ACHN (cell line): ENCODE measurements at places on chromosomes 1 and 21.

DNA sequence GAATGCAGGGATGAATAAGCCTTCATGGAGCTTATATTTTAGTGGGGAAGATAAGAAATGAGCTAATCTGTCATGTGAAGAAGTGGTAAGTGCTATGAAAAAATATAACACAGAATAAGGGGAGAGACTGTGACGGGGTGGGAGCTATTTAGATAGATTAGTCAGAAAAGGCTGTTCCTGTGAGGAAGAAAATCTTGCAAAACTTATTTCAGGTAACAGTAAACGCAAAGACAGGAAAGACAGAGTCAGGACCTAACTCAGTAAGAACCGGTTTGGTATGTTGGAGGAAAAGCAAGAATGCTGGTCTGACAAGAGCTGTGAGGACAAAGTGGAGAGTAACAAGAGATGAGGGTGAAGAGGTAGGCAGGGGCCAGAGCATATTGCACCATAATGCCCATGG is 22.0 kb downstream of the GNAI3 start:
- DNase-seq: no peak

- DNase-seq: no peak
Observed at GRCh38 chr1:37914719-37915475, 32.0 kb downstream of the INPP5B start.

- DNase-seq: no peak
Observed at GRCh38 chr1:216346526-216346925, 76.7 kb downstream of the USH2A start.

DNA sequence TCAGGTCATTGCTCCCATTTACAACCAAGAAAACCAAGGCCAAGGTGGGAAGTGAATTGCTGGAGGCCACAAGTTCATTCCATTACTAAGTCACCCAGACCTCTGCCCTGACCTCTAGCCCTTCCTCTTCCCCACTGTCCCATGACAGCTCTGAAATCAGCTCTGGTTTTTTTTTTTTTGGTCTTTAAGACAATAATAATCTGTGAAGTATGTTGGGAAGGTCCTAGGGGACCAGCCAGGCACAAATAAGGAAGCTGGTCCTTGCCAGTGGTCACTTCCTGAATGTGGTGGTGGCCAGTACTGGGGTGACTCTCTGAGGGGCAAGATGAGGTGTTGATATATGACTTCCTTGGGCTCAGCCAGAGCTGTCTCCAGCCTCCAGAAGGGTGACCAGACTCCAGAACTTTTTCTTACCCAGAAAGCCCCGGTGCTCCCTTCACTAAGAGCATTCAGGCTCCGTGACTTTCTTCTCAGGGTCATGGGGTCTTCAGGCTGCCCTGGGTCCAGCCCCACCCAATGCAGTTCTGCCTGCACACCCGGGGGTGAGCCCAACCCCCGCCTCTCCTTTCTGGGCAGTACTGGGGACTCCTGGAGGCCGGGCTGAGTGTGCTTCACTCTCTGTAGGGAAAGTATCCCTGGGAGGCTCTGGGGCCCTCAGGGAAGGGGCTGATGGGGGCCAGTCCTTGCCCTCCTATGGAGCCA is 159.6 kb downstream of the PTPRU start:
- no peak for DNase-seq

DNA sequence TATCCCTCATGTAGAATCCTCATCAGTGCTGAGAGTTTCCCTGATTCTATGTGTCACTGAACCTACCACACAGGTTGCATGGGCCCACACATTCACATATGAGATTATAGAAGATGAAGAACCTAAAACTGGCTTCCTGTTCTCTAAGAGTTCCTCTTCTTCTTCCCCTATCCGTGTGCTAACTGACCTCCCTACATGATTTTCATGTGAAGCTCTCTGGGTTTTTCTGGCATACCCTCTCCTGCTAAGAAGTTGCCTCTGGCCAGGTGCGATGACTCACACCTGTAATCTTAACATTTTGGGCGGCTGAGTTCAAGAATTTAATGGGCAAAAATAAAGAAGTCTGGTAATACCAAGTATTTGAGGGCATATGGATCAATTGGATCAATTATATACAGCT is 5.5 kb upstream of the CD244 start:
- DNase-seq: no peak

DNA sequence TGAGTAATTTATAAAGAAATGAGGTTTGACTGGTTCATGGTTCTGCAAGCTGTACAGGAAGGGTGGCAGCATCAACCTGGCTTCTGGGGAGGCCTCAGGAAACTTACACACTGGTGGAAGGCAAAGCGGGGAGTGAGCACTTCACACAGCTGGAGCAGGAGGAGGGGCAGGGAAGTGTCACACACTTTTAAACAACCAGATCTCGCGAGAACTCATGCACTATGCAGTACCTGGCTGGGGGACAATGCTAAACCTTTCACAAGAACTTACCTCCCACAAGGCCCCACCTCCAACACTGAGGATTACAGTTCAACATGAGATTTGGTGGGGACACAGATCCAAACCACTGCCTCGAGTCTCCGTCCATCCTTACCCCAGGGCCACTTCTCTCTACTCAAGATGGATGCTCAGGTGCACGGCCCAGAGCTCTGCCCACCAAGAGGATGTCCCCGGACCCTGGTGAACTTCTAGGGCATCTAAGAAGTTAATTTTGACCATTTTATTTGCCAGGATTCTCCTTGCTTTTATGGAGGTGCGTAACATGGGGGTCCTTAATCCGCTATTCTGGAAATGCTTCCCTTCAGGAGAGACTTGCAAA is 22.7 kb upstream of the ACTRT2 start:
- no peak for DNase-seq

- DNase-seq: no peak
Observed at GRCh38 chr1:173581383-173582079, 21.3 kb downstream of the SLC9C2 start.

DNA sequence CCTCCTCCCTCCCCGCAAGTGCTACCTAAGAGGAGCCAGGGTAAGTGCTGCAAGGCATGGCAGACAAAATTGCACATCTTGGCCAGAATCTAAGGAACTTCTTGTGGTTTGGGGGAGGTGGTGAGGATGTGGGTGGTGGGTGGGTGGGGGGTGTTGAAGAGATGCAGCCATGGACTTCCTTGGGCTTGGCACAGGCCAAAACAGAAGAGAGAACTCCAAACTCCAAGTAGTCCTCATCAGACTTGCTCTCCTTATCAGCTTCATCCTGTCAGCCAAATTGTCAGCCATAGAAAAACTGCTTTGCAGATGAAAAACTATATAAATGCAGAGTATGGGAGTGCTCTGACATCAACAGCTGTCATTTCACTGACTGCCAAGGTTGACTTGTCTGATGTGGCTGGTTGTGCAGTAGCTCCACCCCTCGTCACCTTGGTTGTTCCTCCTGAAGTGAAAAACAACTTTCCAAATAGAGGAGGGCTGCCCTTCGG is 7.1 kb downstream of the AMIGO1 start:
- DNase-seq: no peak

DNA sequence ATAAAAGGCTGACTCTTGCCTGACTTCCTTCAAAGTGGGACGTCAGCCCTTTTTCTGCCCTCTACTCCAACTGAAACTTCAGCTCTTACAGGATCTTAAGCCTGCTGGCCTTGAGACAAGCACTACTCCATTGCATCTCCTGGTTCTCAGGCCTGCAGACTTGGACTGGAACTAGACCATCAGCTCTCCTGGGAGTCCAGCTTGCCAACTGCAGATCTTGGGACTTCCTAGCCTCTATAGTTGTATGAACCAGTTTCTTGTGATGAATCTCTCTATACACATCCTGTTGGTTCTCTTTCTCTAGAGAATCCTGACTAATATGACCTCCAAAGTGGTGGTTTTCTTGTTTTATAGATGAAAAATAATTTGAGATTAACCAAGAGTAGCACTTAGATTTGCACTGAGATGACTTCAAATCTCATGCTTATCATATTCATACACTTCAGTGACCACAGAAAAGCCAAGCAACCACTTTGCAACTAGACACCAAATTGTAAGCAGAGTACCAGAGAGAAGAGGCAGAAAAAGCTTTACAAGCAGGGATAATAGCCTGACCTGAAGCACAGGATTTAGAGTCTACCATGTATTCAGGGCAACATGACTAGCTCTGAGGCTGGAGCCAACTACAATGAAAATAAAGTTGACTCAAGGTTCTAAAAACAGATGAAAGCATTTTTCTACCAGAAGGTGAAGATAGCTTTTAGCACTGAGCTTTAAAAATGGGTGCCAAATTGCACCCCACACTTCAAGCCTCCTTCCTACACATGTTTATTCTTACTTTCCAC is 661.3 kb upstream of the USP24 start:
- no peak for DNase-seq

DNA sequence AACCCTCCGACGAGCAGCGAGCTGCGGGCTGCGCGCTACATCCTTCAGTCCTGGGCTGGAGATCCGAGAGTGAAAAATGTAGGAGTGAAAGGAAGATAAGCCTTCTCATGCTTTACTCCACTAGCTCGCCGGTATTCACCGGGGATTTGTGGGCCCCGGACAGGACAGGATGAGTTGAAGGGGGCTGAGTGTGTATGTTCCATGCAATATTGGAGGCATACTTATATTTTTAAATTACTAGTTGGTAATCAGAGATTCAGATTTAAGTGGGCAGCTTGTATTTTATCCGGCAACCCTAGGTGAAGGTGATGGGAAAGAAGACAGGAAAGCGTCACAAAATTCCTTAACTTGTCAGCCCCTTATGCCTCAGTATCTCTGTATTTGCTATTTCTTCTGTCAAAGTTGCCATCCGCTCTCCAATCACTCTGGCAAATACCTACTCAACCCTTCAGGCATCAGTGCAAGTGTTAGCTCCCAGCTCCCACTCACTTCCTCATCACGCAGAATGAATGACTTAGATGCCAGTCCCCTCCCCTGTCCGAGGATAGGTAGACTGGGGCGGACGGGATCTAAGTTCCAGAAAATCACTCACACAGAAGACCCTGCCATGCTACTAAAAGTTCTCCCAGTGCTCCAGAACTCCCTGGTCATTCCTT is 503 bp upstream of the PIGM start:
- DNase-seq: peak; percentile 52

DNA sequence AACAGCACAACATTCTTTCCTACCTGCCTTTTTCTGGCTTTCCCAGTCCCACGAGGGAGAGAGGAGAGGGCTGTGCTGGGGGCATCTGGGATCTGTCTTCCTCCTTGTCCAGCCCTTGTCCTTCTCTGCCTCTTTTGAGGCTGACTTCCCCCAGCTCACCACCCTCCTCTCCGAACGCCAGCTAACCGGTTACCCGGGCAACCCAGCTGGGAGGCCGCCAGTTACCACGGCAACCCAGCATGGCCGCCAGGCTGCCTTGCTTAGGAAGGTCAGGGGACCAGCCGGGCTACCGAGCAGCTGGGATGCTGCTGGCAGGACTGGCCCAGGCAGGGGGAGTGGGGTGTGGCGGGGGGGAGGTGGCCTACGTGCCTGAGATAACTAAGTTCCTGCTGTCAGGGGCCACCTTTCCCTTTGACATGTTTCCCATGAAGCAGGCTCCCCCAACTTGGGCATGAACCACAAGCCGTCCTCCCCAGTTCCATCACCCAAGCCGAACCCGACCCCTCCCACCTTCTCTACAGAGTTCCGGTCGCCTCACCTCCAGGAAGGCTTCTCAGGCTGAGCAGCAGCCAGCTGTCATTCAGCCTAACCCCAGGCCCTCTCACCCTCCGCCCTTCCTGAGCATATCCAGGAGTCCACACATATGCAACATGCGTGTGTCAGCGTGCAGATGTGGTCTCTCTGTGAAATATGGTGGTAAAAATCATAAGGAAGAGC is 8.7 kb downstream of the PLEKHA6 start:
- DNase-seq: no peak

DNA sequence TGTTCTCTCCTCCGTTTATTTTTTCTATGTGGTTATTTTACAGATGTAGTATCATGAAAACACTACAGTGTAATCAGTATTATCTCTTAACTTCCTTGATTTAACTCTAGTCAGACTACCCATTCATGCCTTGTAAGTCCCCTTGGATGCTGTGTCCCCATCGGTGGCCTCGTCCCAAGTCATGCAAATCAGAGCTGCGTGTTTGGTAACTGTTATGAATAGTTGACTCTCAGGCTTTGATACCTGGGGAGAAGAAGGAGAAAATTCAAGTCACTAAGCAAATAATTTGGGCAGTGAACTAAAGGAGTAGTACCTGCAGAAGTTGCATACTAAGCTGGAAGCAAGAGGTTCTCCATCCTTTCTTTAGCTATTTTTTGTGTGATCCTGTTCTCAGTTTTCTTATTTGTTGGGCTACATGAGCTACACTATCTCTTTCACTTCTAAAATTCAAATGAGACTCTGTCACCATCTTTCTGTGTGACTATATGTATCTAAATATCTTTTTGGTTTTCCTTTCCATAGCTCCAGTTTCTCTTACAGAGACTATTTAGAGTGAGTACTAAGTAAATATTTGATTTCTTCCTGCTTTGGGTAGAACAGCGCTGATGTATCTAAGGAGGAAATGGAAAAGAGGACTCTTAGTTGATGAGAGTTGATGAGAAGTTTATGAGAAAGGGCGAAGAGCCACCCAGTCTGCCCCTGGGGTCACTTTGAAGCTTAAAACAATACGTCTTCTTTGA is 50.9 kb downstream of the VANGL2 start:
- no peak for DNase-seq

DNA sequence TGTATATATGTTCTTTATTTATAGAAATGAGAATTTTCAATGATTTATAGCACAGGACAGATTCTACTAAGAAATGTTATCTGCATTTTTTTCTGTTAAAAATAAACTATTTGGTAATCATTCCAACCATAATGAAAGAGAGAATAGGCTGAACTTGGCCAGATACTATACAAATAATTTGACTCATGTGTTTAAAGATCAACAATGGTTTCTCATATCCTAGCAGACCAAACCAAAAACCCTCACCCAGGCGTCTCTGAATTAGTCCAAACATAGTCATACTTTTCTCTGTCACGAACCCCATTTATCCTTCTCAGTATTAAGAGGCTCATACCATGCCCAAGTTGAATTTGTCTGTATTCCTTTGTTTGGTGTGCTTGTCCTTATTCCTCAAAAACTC is 40.3 kb downstream of the RPE65 start:
- DNase-seq: no peak

- peak; percentile 42 for DNase-seq
Observed at GRCh38 chr21:40143822-40144525, 276.7 kb downstream of the PCP4 start.

- DNase-seq: no peak
Observed at GRCh38 chr1:240310226-240310925, 218.7 kb downstream of the FMN2 start.

DNA sequence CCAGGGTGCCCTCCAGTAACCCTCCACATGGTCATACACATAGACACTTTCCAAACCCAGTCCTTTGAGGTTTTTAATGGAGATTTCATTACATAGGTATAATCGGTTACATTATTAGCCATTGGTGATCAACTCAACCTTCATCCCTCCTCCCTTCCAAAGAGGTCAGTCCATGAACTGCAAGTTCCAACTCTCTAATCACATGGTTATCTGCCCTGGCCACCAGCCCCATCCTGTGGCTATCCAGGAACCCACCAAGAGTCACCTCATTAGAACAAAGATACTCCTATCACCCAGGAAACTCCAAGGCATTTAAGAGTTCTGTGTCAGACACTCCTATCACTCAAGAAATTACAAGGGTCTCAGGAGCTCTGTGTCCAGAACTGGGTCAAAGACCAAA is 12.2 kb downstream of the ATP1A4 start:
- peak; percentile 39 for DNase-seq
